ENCODE measurements at places on chromosomes 1 and 21.

- no peak for DNase-seq
These were observed 2.7 kb upstream of the SLC30A10 start for GRCh38 chr1:219931033-219931432.

DNA sequence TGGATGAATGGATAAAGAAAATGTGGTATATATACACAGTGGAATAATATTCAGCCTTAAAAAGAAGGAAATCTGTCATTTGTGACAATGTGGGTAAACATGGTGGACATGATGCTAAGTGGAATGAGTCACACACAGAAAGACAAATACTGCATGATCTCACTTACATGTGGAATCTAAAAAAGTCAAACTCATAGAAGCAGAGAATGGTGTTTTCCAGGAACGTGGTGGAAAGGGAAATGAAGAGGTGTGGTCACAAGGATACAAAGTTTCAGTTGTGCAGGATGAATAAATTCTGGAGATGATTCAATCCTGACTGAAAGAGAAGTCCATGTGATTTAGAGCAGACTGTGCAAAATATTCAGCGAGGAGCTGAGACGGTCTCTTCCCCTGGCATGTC, 56.6 kb downstream of the RYR2 start:
- no peak for DNase-seq

GRCh38 chr1:244654108-244655038, 1.4 kb downstream of the DESI2 start:
- DNase-seq: no peak

DNA sequence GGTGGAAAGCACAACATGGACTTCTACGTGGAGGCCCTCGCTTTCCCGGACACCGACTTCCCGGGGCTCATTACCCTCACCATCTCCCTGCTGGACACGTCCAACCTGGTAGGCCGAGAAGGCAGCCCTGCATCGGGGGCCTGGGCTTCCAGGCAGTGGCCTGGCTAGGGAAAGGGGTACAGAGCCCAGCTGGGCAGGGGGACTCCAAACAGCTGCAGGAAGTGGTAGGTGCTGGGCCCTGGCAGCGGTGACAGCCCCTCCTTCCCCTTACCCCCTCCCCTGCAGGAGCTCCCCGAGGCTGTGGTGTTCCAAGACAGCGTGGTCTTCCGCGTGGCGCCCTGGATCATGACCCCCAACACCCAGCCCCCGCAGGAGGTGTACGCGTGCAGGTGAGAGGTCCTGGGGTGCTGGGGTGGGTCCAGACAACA, 30.0 kb upstream of the PADI6 start:
- peak; percentile 48 for DNase-seq

Data from ascending aorta (tissue), 2 donors.